ENCODE measurements at places on chromosomes 13 and 19. TPM values are rescaled to one million over a fixed set of nuclear protein-coding genes. Genes with fewer than 3 reads are reported as not detected.

CYP4F12 gene
- not detected for total RNA-seq

CEBPA gene
- 0.11 TPM for total RNA-seq

ZNF358 gene
- 5.8 TPM for total RNA-seq

LRRC63 gene
- 1.7 TPM for total RNA-seq

CYP2F1 gene
- not detected for total RNA-seq

BLOC1S3 gene
- 16.0 TPM for total RNA-seq

MAG gene
- not detected for total RNA-seq

CEACAM16 gene
- total RNA-seq, result not detected

CYSLTR2 gene
- total RNA-seq, result 3.3 TPM

DNA sequence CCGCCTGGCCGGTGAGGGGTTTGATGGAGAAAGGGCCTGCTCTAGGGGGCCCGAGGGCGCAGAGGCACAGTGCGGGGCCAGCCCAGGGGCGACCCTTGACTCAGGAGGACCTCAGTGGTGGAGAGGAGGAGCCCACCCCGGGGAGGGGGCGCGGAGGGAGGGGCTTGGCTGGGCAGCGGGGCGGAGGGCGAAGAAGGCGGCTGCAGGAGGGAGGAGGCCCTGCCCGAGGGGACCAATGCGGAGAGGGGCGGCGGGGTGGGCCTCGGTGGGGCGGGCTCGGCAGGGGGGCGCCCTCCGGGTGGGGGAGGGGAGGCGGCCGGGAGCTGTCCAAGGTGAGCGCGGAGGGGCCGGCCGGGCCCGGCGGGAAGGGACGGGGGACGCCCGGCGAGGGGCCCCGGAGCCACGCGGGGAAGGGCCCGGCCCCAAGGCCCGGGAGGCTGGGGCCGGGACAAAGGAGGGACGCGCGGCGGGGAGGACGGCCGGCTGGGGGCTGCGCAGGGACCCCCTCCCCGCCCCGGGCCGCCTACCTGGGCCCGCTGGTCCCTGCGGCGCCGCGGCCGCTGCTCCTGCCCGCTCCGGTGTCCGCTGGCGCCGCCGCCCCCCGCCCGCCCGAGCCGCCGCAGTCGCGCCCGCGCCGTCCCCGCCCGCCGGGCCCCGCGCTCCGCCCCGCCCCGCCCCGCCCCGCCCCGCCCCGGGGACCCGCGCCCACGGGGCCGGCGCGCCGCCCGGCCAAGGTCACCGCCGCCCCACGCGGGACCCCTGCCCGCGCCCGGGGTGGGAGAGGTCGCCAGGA is at the start of gene DIRAS1:
Gene DIRAS1 (minus strand): TSS at position 596 of the 793 bp plus-strand sequence. CDS start 3,566 bp downstream, outside the sequence.
- no peak for DNase-seq

DNA sequence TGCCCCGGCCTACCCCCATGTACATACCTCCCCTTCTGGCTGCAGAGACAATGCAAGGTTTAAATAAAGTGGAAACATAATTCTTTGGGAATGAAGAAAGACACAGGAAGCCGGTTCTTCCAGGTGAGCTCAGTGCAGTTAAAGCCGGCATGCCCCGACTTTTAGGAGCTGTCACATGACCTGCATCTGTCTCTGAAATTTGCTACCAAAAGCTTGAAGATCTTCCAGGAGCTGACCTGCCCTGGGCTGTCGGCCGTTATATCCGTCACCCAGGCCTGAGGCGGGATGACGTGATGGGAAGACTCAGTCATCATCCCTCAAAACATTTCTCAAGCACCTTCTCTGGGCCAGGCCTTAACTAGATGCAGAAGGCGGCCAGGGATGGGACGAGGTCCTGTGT is 10.3 kb downstream of the RAB8A start:
- no peak for DNase-seq

- no peak for DNase-seq
These were observed 5.9 kb downstream of the FGF14 start for GRCh38 chr13:102395939-102396338.

DNA sequence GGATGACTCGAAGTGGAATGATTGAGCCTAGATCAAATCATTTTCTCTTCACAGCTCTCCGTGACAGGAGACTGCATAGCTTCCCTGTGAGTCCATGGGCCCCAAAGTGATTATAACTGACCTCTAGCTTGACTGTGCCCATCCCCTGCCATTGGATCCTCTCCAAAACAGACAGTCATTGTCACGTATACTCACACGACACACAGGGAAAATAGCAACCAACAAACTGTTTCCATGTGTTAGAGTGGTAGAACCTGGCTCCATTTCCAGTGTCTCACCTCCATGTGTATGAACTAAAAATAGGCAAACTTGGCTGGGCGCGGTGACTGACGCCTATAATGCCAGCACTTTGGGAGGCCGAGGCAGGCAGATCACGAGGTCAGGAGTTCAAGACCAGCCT is 48.8 kb upstream of the NPAS1 start:
- DNase-seq, result no peak

GRCh38 chr13:99864627-99864990 is 107.0 kb downstream of the ZIC5 start:
- DNase-seq, result no peak

DNA sequence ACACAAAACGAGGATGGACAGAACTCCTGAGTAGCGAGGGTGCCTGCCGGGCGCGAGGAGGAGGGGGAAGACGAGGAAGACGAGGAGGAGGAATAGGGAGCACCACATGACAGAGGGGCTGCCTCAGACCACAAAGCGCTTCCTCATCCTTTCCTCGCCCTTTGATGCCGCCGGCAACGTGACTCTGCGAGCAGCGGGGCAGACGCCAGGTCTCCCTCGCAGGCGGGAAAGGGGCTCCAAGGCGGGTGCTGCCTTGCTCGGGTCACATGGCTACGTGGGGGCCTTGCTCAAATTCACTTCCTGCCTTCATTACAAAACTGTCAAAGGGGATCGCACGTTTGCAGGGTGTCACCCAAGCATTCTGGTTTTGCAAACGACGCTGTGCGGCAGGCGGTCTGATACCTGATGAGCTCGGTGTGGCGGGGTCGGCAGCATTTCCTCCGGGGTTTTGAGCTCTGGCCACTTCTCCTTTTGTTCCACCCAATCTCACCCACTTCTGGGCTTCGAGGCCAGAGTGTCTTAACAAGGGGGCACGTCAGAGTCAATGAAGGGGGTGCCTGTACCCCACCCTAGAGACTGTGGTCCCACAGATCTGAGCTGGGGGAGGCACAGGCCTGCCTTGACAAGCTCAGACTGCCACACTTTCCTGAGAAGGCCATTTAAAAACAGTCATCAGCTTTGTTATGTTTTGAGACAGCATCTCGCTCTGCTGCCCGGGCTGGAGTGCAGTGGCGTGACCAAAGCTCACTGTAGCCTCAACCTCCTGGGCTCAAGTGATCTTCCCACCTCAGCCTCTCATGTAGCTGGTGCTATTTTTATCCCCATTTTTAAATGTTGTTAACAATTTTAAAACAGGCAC is 14.9 kb downstream of the MAP2K2 start:
- peak; percentile 93 for DNase-seq

DNA sequence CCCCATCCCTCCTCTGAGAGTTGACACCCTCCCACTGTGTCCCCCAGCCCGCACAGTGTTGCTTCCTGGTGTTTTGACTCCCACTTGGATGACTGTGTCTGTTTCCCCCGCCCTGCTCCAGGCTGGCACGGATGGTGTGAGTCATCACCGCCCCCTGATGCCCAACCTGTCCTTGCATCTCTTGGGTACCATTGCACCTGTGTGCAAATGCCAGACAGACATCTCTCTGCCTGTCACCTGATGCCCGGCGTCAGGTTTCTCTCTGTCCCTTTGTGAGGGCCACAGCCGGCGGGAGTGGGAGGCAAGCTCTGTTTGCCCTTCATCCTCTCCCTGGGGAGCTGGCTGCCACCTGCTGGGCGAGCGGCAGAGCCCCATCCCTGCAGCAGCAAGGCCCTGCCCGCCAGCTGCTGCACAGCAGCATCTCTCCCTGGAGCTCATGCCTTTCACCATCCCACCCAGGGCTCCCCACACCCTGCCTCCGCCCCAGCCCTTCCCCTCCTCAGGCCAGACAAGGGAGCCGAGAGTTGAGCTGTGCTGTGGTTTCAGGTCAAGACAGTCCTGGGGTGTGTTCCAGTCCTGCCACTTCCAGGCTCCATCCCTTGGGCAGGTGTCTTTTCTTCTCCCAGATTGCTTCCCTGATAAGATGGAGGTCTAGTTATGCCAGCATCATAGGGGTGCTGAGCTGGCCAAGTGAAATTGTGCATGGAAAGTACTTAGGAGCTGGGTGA is 29.7 kb downstream of the NKPD1 start:
- no peak for DNase-seq

DNA sequence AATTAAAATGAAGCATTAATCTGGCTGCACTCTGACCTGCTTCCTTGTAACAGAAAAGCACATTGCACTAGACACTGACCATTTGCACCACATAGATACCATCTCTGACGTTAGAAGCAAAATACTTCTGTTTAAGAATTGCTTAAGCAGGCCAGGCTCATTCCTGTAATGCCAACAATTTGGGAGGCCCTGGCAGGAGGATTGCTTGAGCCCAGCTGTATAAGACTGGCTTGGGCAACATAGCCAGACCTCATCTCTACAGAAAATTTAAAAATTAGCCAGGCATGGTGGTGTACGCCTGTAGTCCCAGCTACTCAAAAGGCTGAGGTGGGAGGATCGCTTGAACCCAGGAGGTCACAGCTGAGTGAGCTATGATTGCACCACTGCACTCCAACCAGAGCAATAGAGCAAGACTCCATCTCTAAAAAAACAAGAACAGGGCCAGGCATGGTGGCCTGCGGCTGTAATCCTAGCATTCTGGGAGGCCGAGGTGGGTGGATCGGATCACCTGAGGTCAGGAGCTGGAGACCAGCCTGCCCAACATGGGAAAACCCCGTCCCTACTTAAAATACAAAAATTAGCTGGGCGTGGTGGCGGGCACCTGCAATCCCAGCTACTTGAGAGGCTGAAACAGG is 7.0 kb upstream of the TLE6 start:
- no peak for DNase-seq

DNA sequence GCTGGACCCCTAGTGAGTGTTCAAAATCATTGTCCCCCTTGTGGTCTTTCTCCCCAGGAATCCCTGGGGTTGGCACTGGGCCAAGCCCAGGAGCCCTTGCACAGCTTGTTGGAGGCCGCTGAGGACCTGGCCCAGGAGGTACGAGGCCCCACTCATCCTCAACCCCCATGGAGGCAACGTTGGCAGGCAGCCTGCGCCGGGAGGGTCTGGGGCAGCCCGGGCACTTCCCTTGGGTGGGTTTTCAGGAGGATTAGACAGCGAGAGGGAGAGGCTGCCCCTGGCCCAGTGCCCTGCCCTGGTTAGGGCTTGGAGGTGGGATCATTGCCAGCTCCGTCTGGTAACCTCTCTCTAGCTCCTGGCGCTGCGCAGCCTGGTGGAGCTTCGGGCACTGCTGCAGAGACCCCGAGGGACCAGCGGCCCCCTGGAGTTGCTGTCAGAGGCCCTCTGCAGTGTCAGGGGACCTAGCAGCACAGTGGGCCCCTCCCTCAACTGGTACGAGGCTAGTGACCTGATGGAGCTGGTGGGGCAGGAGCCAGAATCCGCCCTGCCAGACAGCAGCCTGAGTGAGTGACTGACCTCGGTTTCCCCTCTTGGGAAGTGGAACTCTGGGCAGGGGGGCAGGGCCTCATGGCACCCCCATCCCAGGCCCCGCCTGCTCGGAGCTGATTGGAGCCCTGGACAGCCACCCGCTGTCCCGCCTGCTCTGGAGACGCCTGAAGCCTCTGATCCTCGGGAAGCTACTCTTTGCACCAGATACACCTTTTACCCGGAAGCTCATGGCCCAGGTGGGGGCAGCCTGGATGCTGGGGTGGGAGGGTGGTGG is 3.0 kb downstream of the ABCA7 start:
- no peak for DNase-seq

DNA sequence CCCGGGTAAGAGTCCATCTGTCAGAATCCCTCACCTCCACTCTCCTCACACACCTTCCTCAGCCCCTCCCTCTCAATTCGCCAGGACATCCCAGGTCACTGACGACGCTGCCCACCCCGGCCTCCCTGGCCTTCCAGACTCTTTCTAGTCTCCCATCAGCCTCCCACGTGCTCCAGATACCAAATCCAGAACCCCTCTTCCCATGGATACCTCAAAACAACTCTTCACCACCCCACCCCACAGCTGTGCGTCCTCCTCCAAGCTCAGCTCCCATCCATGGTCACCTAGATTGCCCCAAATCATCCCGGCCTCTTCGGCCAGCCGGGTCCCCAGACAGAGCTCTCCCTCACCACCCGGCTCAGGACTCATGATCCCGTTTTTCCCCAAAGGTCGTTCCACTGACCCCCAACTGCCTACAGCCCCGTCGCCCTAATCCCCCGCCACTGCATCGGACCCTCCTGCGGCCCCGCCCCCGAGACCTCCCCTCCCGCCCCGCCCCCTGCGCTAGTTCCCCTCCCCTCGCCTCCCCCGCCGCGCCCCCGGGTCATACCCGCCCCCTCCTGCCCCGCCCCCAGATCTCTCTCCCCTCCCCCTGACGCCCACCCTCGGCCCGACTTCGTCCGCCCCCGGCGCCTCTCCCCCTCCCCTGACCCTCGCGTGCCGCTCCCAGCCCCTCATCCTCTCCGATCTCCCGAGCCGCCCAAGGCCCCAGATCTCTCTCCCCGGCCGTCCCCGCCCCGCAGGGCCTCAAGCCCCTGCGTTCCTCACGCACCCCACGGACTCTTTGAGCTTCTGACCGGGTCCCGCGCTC is 546 bp downstream of the UBXN6 start:
- DNase-seq, result peak; percentile 44

DNA sequence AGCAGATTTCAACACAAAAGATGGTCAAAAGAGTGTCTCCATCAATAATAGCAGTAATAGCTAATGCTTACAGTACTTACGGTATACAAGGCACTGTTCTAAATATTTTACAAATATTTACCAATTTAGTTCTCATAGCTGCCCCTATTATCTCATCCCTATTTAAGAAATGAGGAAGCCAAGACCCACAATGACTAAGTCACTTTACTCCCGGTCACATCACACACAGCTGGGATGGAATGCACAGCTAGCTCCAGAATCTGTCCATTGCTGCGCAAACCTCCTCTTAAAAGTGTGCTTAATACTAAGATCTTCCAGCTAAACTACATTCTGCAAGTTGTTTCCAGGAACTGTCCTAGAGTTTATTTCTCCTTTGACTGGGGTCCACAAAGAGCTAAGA is 63.4 kb downstream of the RAP2A start:
- no peak for DNase-seq

GRCh38 chr19:18651733-18652132 is 14.9 kb downstream of the KLHL26 start:
- no peak for DNase-seq

DNA sequence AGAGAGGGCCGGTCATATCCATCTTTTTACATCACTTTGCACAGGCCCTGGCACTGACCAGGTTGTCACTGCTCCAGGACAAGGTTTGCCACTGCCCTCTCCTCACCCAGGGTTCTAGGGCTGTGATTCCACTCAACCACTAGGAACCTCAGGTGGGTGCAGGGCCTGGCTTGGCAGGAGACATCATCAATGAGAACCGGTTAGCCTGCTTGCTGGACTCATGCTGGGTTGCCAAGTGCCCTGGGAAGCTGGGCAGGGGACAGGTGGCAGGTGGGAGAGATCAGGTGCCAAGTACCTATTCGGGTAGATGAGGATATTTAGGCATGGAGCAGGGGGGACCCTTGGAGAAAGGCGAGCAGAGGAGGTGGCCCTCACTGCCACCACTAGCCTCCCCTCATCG is 4.2 kb upstream of the CERS4 start:
- no peak for DNase-seq

- DNase-seq, result no peak
These were observed 62.0 kb downstream of the XPO4 start for GRCh38 chr13:20840568-20840967.
